ENCODE measurements at places on chromosomes 5 and 9.

GRCh38 chr5:29516224-29516623, 1677.3 kb upstream of the CDH6 start:
- no peak for DNase-seq

GRCh38 chr9:95313010-95313498, 4.5 kb downstream of the FANCC start:
- DNase-seq, result peak; percentile 6

DNA sequence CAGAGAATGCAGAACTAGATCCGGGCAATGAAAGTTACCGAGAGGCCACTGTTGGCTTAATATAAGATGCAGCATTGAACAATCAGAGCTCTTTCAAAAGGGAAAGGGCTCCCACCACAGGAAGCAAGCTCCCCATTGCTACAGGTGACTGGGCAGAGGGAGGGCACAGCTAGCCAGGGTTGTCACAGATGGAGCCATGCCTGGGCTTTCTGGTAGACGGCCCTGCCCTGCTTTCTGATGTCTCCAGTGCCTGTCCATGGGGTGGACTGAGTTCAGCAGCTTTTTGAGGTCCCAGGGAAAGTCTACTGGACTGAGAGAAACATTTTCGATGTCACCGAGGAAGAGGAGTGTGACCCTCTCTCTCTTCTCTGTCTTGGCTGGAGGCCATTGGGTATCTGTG, 14.1 kb downstream of the RGS3 start:
- DNase-seq, result no peak

- DNase-seq, result no peak
Measured at GRCh38 chr5:143057580-143057999, 287.4 kb downstream of the ARHGAP26 start.

DNA sequence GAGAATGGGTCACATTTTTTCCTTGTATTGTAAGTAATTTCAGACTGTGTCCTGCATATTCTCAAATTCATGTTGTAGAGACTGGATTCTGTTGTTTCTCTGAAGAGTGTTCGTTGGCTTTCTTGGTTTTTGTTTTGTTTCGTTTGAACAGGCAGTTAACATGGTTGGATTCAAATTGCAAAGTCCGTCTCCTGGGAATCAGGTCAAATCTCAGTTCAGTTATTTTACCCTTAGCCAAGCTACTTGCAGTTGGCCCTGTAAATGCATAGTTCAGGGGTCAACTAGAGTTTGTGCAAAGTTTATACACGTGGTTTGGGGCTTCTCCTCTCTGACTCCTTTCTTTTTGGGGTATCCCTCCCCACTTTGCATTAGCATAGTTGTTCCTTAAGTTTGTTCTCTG, 21.7 kb upstream of the FBXW11 start:
- no peak for DNase-seq

DNA sequence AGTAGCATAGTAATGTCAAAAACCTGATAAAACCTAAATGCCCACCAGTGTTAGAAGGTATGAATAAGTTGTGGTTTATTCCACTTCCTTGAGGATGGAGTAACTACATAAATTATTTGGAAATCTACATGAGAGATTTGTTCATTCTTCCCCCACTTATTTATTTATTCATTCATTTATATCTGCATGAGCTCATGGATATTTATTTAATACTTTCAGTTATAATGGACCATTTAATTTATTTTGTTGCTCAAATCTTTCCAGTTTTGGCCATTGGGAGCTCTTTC, 223.8 kb upstream of the S1PR3 start:
- no peak for DNase-seq

DNA sequence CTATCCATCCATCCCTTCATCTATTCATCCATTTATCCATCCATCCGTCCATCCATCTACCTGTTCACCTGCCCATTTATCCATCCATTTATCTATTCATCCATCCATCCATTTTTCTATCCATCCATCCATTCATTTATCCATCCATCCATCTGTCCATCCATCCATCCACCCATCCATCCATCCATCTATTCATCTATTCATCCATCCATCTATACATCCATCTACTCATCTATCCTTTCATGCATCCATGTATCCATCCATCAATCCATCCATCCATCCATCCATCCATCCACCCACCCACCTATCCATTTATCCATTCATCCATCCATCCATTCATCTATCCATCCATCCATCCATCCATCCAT, 10.8 kb downstream of the COL27A1 start:
- no peak for DNase-seq

GRCh38 chr9:113563826-113564497, 100.4 kb downstream of the RGS3 start:
- DNase-seq, result no peak

DNA sequence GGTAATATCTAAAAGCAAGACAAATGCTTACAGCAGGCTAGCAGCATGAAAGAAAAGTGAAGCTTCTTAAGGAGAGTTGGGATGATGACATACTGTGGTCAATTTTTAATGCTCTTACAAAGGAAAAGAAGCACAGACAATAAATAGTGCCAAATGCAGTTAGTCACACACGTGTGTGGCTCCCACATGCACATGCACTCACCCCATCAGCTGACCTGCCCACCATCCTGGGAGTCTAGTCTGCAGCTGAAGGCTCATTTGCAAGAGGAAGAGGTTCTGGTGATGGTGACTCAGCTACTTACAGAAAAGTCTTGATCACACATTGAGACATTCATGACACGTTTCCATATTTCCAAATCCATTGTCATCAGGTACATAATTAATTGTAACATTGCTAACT, 129.3 kb downstream of the MRPL36 start:
- no peak for DNase-seq

- no peak for DNase-seq
Measured at GRCh38 chr5:39177631-39177964, 41.8 kb downstream of the FYB1 start.

DNA sequence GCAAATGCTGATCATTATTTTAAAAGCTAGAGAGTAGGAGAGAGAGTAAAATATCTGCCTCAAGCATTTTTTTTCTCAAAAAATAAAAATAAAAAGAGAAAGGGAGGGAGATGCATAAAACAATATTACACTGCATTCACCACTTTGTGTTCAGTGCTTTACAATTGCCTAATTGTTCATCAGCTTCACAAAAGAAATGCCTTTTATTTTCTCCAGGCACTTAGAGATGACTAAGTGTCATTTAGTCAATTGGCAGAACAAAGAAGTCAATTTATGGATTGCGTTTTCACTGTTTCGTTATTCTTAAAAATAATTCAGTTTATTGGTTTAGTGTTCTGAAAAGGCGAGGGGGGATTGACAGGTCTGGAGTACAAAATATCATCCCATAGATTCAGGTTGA, 232.5 kb upstream of the CCNH start:
- no peak for DNase-seq

DNA sequence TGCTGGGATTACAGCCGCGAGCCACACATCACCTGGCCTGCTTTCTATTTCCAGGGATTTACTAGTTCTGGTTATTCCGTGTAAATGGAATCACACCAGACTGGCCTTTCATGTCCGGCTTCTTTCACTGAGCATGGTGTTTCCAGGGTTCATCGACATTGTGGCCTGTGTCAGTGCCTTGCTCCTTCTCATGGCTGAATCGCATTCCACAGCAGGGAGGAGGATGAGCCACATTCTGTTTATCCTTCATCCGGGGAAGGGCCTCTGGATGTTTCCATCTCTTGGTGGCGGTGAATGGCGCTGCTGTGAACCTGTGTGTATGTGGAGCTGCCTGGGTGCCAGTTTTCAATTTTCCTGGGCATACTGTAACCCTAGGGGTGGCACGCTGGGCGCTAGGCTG, 58.7 kb upstream of the RNU6ATAC start:
- no peak for DNase-seq

DNA sequence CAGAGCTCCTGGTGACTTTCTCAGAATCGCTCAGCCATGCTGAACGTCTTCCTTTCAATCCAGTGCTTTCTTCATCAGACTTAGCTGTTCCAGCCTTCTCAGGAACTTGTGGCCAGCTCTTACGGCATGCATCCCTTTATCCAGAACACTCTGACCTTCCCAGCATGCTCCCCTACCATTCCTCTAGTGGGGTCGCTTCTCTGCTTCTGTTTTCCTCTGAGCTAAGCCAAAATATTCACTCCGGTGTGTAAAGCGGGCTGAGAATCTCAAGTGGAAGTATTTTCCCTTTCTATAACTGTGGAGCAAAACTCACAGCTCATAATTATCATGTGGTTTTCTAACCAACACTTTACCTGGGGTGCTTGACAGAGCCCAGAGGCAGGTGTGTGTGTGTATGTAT, 6.2 kb downstream of the DCANP1 start:
- DNase-seq, result no peak

DNA sequence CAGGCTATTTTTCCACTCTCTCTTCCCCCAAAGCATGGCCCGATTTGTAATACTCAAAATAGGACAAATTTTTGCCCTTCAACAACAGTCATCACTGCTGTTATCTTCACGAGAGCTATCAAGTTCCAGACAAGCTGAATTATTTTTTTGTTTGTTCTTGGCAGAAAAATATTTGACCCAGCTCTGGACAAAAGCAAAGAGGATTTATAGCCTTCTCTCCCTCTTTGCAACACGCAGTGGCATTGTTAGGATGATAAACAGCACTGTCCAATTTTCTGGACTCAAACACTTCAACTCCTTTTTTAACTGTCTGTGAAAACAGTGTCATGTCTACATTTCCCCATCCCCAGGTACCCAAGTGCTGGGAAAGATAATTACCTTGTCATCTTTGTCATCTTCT, 160.3 kb downstream of the SLF1 start:
- no peak for DNase-seq

DNA sequence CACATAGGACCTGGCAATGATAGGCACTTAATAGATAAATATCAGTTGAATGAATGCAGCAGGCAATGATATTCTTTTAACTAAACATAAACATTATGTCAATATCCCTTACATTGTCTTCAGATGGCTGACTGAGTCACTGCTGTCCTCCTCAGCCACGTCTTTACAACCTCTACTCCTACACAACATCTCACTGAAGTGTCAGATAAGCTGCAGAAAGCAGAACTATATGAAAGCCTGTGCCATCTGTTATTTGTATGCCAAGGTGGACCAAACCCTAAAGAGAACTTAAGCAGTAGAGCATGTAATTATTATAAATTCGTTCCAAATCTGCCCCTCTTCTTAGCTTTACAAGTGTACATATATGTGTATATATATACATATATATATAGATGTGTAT, 271.2 kb downstream of the RASEF start:
- DNase-seq, result no peak

DNA sequence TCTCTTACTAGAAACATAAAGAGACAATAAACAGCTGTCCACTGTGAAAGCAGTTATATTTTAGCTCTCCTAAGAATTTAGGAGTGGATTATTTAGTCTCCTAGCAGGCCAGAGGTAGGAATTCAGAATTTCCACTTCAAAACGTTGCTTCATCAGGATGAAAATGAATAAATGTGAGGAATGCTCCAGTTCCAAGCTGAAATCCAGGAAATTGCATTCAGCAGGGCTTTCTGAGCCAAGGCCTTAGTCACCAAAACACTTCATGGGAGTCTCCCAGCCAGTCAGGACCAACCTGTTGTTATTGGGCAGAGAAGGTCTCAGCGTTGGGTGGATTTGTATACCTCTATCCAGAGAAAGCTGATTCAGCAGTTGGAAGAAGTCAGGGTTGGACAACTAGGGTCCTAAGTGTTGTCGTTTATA, 1040.3 kb downstream of the TLE1 start:
- no peak for DNase-seq

DNA sequence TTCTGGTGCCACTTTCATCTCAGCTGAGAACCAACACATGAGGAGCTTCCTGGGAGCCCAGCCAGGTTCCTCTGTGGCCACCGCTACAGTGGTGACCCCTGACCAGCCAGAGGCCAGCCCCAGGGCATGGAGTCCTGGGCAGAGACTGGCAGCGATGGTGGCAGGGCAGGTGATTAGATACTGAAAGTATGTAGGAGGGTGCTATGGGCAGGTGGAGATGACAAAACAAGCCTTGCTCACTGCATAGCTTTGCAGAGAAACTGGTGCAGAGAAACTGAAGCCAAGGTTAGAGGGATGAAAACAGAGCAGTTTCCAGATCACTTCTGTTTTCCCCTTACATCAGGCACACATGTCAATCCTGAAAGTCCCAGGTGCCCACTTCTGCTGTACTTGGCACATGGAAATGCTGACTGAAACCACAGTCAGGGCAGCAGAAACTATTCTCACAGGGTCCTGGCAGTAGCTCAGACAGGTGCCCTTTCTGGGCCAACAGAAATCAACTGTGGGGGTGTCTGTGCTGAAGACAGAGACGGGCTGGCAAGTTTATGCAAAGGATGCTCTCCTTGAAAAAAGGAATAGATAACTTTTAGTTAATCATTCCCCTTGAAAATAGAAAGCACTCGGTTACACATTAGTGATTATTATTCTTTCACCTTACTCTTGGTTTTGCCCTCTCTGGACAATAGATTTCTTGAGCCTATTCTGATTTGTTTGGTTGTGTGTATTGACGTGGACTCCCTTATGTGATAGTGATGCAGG, 90.3 kb downstream of the ANKRD55 start:
- no peak for DNase-seq

GRCh38 chr5:180436275-180436674, 57.9 kb upstream of the CNOT6 start:
- DNase-seq, result no peak

DNA sequence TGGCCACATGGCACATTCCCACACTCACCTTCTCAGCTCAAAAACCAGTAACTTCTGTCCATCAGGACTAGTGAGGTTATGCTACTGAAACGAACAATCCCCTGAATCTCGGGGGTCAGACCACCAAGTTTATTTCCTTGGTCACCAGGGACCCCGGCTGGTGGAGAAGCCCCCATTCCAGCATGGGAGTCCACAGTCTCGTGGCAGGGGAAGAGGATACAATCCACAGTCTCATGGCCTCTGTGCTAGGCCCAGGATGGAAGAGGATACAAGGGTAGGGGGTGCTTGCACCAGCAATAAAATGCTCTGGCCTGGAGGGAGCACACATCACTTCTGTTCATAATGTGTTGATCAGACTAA, 7.4 kb upstream of the CARD19 start:
- DNase-seq, result no peak

All from anterior cingulate cortex (tissue), 58 donors.